Small intestine (tissue), 16 donors: ENCODE measurements at places on chromosomes 7 and 10.
A peak's percentile ranks its signal among the peaks of the same experiment; 100 is the strongest.

DNA sequence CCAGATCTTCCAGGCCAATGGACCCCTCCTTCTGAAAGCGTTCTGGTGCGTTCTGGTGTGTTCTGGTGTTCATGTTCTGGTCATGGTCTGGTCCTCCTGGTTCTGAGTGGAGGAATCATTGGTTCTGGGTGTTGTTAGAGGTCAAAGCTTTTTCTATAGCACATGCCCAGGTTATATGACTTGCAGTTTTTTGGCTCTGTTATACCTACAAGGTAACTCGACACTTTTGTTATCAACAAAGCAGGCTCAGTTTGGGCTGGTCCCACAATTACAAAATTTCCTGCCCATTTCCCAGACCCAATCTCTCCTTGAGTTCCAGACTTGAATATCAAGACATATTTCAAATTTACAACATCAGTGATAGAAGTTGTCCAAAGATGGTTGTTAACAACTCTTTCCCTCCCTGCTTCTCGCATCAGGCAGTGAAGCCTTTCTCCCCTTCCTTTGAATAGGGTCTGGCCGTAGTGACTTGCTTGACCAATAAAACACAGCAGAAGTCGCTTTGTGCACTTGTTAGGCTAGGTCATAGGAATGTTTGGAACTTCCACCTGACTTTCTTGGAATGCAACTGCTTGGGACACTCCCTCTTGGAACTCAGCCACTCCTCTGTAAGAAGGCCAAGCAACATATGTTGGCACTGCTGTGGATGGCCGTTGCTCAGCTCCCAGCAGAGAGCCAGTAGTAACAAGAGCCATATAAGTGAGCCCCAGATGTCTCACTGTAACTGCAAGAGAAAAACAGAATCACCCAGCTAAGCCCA lies 83.1 kb upstream of the STEAP1B start:
- peak; percentile 77 for DNase-seq

DNA sequence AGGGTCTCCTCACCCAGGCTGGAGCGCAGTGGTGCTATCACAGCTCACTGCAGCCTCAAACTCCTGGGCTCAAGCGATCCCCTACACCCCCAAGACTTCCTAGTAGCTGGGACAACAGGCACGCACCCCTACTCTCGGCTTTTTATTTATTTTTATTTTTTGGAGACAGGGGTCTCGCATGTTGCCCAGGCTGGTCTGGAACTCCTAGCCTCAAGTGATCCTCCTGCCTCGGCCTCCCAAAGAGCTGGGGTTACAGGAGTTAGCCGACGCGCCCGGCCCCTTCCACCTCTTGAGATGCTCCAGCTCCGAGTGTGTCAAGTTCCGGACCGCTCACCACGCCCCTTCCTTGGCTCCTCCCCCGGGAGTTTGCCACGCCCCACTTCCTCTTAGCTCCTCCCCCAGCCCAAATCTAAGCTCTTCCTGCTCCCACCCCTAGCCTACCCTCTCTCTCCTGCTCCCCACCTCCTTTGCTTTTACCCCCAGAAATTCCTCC lies 6.3 kb downstream of the NAT16 start:
- no peak for DNase-seq

GRCh38 chr10:52004342-52004949 lies 305.1 kb upstream of the CSTF2T start:
- peak; percentile 28 for DNase-seq

GRCh38 chr7:23357190-23358093 lies 58.3 kb downstream of the MALSU1 start:
- DNase-seq = peak; percentile 65

GRCh38 chr10:22761569-22762220 lies 47.3 kb upstream of the PIP4K2A start:
- DNase-seq = no peak

DNA sequence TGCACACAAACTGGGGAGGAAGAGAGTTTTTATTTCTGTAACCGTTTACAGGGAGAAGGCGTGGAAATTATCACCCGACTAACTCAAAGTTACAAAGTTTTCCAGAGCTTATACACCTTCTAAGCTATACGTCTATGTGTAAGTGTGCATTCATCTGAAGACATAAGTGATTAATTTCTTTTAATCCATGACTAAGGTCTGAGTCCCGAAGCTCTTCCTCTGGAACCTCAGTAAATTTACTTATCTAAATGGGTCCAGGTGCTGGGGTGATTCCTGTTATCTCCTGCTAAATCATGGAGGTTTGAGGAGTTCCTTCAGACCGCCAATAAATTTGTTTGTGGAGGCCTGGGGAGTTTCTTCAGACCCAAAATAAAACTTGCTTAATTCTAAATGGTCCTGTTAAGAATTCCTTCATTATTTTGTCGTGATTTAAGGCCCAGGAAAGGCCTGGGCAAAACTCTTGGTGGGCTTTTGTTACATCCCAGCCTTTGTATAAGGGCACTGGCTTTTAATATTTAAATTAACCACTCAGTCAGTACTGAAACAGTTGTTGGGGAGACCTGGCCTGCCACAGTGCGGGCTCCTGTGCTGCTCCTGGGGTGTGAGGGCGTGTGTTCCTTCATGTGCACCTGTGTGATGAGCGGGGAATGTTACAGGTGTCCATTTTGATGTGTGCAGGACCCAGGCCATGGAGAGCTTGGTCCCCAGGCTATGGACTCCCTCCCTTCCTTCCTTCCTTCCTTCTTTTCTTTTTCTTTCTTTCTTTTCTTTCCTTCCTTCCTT lies 5.8 kb upstream of the METTL27 start:
- no peak for DNase-seq

DNA sequence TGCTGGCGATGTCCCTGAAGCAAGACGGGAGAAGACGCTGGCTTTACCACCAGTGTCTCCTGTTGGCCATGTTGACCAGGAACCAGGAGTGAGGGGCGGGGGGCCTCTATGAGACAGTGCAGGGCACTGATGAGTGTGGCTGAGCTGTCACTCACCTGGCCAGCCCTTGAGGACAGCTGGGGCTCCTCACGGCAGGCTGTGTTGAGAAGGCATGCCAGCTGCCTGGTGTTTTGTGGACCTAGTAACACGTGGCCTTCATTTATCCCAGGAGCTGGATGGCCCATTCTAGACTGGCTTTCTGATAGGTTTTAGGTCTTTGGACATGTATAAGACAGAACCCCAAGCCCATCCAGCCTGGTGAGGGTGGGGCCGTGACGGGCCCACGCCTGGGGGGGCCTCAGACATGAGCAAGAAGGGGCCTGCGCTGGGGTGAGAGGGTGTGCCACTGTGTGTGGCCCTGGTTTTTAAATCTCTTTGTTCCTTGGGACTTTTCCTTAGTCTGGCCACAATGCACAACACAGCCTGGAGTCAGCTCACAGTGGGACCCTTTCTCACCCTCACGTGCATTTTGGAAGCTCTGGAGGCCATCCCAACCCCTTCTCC lies 10.5 kb downstream of the RHBDD2 start:
- DNase-seq = no peak

- DNase-seq = no peak
These were observed 60.4 kb downstream of the VIPR2 start for GRCh38 chr7:159084069-159084801.

DNA sequence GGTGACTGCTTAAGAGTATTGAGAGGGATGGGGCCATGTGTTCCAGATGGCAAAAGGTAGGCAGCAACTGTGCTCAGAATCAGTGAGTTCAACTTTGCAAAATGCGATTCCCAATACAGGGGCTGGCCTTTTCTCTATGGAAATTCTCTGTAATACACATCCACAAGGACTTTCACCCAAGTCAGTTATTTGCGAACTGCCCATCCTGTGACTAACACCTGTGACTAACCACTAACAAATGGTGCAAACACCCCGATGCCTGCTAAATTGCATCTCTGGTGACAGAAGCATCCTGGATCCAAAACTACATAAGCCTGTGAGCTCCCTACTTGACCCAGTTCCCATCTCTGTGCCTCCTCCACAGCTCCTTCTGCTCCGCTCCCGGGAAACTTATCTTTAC lies 9.0 kb upstream of the CUZD1 start:
- DNase-seq = no peak

- DNase-seq = no peak
These were observed 127.5 kb downstream of the ABCA13 start for GRCh38 chr7:48298779-48299178.

DNA sequence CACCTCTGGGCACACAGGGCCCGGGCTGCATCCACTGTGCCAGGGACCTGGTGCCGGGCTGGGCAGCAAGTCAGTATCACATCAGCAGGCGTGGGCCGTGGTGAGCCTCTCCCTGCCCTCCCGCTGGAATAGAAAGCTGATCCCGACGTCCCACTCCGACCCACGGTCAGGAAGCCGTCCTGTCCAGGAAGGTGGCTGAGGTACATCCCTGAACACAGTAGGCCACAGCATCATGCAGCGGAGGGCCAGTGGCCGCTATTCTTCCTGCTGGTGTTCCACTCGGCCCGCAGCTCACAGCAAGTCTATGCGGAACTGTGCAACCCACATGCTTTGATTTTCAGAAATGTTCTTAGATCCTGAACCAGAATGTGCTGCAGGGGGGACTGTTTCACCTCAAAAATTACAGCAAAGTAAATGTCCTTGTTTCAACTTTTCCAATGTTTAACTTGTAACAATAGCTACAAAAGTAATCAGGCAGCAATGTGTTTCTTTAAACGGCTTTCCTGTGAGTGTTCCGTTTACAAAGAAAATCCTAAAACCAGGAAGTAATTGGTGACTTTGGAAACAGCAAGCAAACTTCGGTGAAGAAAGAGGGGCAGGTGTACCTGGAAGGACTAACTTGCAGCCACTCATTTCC lies 676 bp upstream of the GPR146 start:
- no peak for DNase-seq

GRCh38 chr10:78313636-78314035 lies 280.0 kb downstream of the RPS24 start:
- no peak for DNase-seq
